Prostate gland (tissue), 2 donors: ENCODE measurements at places on chromosomes 13 and 19.

DNA sequence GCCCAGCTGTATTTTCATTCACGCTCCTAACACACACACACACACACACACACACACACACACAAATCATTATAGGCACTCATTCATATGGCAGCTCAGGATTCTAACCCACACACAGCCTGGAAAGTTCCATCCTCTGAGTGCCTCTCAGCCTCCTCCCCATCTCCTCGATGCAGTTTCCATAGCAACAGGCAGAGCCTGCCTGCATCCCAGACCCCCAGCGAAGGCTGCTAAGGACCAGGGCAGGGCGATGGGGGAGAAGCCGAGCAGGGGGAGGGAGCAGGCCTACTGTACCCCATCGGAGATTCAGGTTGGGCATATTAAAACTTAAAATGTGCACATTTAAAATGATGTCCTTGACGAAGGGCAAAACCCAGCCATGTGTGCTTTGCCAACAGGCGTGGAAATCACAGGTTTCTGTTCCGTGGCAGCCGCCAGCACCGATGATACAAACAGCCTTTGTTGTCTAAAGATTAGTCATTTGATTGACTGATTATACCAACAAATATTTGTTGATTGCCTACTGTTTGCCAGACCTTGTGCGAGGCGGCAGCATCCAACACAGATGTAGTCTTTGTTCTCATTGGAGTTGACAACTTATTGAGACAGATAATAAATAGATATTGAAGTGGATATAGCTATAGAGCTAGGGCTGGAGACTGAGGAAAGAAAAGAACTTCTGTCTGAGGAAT lies 43.8 kb upstream of the USP29 start:
- DNase-seq = no peak

DNA sequence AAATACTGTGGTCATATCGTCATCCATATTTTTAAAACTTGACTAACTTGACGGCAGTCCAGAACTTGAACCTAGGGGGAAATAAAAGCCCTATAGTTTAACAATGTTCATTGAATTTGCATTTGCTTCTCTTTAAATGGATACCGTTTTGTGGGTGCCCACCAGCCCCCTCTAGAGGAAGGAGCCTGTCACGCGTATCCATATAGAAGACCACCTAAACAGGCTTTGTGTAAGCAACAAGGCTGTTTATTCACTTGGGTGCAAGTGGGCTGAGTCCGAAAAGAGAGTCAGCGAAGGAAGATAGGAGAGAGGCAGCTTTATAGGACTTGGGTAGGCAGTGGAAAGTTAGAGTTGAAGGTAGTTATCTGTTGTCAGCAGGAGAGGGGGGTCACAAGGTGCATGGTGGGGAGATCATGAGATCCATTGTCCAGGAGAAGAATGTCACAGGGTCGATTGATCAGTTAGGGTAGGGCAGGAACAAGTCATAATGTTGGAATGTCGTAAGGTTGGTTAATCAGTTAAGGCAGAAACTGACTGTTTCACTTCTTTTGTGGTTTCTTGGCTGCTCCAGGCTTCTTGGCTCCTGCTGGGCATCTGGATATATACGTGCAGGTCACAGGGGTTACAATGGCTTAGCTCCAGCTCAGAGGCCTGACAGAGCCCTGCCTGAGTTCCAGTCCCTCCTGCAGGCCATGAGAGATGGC lies 42.5 kb upstream of the ANKRD10 start:
- no peak for DNase-seq

- DNase-seq = peak; percentile 79
Measured at GRCh38 chr19:39130337-39131254, 5.0 kb downstream of the PAK4 start.

GRCh38 chr19:14267224-14267741 lies 61.3 kb upstream of the ADGRL1 start:
- DNase-seq = no peak

GRCh38 chr13:31950111-31950815 lies 81.3 kb upstream of the FRY start:
- no peak for DNase-seq

GRCh38 chr13:53311561-53311960 lies 282.9 kb downstream of the OLFM4 start:
- no peak for DNase-seq

GRCh38 chr13:41960211-41960636 lies 685 bp downstream of the VWA8 start:
- DNase-seq = no peak

GRCh38 chr13:41231025-41231677 lies 32.2 kb downstream of the MTRF1 start:
- DNase-seq = no peak

GRCh38 chr19:30036154-30037129 lies 94.4 kb downstream of the URI1 start:
- DNase-seq = no peak

- no peak for DNase-seq
Measured at GRCh38 chr13:97224544-97225300, 2.6 kb downstream of the MBNL2 start.
